ENCODE measurements at places on chromosomes 12 and 14.

DNA sequence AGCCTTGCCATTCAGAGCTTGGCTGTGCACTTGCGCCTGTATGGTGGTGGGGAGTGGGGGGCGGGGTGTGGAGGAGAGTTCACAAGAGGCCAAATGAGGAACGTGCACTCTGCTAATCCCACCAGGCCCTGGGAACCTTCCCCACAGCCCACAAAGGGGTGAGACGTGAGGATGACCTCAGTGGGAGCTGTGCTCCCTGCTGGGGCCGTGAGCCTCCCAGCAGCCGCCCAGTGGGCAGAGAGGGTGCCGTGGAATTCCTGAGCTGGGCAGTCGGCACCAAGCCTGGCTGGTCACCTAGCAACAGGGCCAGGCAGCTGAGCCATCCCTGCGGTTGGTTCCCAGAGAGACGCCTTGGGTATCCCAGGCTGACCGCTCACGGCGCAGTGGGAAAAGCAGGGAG, 53.7 kb downstream of the CCNK start:
- DNase-seq = no peak

GRCh38 chr12:9698681-9699080, 29.2 kb downstream of the CLEC2D start:
- DNase-seq = no peak

DNA sequence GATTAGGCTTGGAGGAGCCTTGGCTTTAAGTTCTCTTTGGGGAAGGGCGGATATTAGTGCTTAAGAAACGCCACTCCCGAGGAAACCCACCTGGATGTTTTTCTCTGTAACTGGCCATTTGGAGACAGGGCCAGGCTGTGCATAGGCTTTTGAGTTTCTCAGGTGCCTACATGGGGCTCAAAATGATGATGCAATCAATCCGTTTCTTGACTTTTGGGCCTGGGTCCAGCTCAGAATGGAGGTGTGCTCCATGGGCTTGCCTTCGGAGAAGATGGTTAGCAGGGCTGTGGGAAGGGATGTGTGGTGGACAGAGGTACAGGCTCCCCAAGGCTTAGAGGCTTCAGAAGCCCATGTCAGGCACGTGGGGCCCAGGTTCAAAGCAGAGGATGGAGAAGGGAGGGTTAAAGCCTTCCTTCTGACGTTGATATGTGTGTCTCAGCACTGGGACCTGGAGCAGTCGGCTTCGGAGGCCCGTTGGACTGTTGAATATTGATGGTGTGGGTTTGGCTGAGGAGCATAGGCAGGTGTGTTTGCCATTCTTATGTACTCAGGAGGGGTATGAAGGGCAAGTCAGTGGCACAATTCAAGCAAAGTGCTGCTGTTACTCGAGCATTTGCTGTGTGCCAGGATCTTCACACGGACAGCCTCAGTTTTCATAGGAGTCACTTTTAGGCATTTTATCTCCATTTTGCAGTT, 82.8 kb downstream of the SLC25A47 start:
- no peak for DNase-seq

DNA sequence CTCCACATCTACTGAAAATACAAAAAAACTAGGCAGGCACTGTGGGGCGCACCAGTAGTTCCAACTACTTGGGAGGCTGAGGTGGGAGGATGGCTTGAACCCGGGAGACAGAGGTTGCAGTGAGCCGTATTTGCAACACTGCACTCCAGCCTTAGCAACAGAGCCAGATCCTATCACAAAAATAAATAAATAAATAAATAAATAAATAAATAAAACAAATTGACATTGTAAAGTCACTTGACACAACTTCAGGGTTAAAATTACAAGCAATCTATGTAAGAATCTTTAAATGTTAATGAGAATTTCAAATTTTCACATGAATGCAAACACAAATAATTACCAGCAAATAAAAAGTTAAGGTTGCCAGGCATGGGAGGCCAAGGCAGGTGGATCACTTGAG, 11.1 kb downstream of the ATXN2 start:
- DNase-seq = no peak

DNA sequence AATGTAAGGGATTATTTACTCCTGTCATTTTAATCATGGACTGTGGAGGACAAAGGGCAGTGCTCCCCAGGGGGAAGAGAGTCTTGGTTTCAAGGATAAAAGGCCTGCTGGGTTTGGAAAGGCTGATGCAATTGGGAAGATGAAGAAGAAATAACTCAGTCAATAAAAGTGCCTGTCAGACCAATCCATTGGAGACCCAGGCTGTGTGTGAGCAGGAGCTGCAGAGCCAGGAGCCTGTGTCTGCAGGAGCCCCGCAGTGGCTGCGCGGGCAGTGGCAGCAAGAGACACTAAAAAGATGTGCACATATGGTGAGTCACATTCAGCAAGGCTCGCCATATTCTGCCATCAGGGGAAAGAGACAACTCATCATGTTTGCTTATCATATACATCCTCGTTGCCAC, 90.4 kb downstream of the CRACR2A start:
- peak; percentile 13 for DNase-seq

DNA sequence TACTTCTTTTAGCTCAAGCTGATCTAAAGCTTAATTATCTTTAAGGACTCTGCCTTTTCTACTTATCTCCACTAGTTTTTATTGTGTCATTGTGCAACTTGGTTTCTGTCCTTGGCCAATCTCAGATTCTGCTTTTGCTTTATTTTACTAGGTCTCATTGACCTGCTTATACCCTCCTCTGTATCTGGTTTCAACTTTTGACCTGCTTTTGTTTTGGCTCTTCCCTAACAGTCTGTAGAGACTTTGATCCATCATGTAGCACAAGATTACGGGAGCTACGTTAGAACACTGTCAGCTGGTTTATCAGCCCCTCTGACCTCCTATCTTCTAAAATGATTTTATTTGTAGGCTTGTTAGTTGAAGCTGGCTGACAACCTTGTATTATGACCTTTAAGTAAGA, 43.6 kb downstream of the ZCRB1 start:
- DNase-seq = no peak

DNA sequence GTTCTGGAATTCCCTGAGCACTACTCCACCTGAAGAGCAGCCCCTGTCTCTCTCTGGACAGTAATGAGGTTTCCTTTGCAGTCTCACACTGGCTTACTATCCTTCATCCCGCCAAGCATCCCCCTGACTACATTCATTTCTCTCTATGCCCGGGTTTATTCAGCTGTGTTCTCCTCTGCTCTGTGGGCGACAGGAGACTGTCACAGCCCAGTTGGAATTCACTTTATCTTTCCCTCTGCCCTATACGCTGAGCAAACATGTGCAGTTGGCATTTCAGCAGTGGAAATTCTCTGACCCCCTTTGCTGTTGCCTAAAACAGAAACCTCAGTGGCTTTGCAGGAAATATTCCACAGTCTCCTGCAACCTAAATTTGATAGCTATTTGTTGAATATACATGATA, 83.5 kb upstream of the MAX start:
- no peak for DNase-seq

- no peak for DNase-seq
Measured at GRCh38 chr14:95452893-95453712, 63.3 kb downstream of the SYNE3 start.

DNA sequence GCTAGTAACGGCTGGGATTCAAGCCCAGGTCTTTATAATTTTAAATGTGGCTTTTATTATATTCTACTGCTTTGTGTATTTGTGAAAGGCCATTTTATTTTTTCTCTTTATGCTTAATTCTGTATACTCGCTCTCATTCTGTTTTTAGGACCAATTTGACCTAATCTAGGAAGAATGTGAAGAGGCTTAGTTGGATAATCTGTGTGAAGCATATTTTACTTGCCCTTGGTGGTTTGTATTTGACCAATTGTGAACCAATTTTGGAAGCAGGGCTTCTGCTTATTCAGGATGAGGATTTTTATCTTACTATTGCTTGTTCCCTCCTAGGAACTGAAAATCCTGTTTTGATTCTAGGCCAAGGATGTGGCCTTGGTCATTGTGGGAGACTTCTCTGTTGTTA, 113.1 kb downstream of the TTC6 start:
- DNase-seq = no peak

DNA sequence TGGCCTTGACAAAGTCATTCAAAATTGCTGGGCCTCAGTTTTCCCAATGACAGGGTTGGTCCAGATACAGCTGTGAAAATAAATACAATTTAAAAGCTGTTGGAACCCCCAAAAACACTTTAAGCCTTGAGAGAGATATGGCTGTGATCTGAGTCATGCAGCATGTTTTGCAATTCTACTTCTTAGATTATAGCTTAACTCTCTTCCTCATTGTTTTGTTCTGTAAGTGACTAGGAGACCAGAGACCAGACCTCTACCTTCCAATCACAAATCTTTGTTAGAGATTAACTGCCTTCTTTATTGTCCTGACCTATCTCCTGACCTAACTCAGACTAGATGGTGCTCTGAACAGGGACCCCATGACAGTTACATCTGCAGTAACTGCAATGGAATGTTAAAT, 198.1 kb downstream of the STXBP6 start:
- DNase-seq = no peak

GRCh38 chr14:75041613-75042012, 9.7 kb downstream of the MLH3 start:
- DNase-seq = no peak

DNA sequence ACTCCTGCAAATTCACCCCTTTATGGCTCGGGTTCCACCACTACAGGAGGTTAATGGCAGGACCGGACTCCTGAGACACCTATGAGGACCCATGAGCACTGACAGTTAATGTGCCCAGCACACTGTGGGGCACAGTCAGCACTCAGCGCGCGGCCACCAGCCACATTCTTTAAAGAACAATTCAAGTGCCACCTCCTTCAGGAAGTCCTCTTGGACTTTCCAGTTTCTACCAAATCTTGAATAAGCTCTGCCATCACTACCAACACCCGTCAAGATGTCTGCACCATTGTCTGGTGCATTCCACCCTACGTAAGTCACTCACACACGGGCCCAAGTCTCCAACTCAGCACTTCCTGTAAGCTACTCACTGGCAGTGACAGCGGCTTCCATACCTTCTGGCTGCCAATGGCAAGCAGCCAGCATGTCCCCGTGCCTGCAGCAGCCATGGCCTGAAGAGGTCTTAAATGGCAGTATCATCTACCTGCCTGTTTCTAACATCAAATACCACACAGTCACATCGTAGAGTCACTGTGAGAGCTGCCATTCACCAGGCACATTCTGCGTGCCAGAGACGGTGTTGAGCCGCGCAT, 48.5 kb downstream of the CDC42BPB start:
- DNase-seq = no peak

- no peak for DNase-seq
Measured at GRCh38 chr12:20370866-20371519, 2.7 kb downstream of the PDE3A start.

DNA sequence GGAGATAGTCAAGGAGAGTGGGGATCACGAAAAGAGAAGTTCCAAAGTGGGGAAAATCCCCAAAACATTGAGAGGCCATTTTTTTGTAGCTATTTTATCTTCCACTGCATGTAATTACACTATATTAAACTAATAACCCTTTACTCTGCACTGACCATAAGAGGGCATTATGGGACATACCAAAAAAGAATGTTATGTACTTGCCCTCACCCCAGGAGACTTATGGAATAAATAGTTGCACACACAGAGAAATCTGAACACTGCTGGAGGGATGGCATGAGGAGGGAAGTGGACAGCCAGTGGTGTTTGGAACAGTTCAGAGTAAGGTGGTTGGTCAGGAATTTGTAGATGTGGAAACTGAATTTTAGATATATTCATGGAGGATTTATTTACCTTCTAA, 422.9 kb downstream of the SNAPC1 start:
- DNase-seq = no peak

- DNase-seq = no peak
Measured at GRCh38 chr12:59689776-59690175, 93.9 kb downstream of the SLC16A7 start.
